ENCODE measurements at places on chromosomes 5 and 9.

DNA sequence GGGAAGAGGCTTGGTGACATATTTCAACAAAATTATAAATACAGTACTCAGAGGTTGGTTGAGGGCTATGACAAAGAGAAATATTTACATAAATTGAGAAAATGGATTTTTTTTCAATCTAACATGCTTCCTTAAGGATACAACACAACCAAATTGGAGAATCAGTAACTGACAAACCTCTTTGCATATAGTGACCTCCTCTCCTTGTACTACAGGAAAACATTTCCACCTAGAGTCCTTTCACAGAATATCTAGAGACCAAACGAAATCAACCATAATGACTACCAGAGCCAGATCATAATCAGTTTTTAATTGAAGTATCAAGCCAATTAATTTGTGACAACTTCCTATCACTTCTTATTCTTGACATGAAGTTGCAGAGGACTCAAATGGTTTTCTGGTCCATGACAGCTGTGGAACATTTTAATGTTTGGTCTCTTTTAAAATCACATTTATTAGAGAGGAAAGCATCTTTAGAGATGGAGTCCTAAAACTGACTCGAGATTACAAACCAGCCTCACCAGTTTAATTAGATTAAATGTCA lies 1636.5 kb upstream of the C9orf72 start:
- DNase-seq = no peak

DNA sequence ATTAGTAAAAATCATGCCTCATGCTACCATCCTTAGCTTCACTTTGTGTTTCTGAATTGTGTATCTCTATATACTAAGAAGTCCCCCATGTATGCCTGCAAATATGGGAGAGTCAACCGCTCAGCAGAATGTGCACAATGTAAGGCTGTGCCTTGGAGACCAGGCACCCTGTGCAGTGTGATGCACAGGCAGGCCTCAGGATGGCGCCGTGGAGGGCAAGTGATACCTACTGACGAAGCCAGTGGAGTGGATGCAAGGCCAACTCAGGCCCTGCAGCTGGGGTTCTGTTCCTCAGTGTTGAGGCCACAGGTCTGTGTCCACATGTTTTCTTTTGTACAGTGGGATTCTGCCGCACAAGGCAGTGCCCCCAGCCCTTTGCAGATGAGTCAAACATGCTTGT lies 28.4 kb downstream of the SYK start:
- no peak for DNase-seq

DNA sequence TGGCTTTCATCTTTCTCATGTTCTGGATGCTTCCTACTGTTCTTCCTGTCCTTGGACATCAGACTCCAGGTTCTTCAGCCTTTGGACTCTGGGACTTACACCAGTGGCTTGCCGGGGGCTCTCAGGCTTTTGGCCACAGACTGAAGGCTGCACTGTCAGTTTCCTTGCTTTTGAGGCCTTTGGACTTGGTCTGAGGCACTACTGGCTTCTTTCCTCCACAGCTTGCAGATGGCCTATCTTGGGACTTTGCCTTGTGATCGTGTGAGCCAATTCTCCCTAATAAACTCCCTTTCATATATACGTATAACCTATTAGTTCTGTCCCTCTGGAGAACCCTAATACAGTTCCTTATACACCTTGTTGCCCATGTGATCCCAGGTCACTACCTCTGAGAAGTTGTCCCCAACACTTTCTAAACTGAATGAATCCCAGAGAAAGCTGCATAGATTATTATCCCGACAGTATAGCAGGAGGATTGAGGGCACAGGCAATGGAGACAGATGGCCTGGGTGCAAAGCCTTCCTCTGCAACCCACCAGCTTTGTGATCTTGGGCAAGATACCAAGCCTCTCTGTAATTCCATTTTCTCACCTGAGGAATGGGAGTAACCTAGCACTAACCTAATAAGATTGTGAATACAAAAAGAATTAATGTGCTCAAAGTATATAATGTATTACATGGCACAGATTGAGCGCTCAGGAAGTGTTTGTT lies 449.6 kb upstream of the BRINP1 start:
- DNase-seq = no peak

- DNase-seq = no peak
Measured at GRCh38 chr9:35618325-35618727, at the start of gene CD72. TSS of gene CD72 (minus strand) at chr9:35618413. CDS start at chr9:35618303, 110 bp downstream.

DNA sequence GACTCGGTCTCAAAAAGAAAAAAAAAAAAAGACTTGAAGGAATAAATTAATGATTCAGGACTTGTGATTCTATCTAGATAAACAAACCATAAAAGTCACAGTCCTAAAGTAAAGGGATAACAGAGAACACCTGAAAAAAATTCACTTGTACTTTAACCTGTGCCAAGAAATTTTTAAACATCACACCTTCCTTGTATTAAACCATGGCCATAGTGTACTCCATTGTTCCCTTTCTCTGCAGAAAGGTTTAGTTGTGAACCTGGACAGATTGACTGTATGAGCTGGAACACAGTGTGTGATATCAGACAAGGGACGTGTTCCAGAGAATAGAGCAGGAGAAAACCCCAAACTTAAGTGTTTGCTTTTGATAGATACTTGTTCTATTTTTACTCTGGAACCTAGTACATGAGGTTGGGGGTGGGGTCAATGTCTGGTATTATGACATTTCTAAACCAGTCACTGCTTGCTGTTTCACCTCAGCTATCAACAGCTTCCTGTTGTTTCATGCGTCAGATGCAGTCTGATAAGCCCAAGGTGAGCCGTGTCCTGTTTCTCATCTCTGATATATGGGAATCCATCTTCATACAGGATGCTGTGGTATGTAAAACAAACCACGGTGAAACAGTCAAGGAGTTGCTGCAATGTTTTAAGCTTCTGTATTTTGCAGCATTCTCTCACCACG lies 62.5 kb upstream of the ITGA1 start:
- DNase-seq = peak; percentile 42

GRCh38 chr9:70480405-70480980 lies 66.0 kb upstream of the KLF9 start:
- no peak for DNase-seq

- DNase-seq = no peak
Measured at GRCh38 chr5:2797981-2798380, 46.5 kb upstream of the IRX2 start.

- DNase-seq = no peak
Measured at GRCh38 chr9:71737455-71737854, 30.9 kb downstream of the CEMIP2 start.

DNA sequence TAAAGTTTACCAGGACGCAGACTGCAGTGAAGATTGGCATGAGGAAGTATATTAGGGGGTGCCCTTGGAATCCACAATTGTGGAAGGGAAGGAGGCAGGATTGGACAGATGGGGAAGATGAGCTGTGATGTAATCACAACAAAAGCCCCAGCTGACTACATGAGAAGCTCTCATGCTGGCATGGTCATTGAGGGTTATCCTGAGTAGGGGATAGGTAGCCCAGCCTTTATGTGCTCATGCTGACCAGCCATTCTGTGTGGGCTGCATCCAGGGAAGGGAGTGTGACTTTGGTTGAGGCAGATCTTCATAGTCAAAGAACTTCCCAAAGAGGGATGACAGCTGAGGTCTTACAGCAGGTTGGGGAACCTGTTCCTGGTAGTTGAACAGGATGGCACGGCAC lies 52.0 kb upstream of the RANBP6 start:
- no peak for DNase-seq

GRCh38 chr5:141399555-141400258 lies 2.0 kb downstream of the PCDHGB5 start:
- no peak for DNase-seq

DNA sequence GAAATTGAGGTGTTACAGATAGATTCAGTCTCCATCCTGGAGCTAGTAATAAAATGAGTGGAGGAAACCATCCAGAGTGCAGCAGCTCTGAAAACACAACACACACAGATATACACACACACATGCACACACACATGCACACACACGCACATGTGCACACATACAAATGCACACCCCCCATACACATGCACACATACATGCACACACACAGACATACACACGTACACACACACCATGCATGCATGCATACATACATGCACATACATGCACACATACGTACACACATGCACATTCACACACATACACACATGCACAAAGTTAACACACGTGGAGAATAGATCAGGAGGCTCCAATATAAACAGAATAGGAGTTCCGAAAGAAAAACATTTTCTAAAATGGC lies 21.0 kb upstream of the OBP2B start:
- DNase-seq = no peak

GRCh38 chr5:134592141-134592746 lies 40.4 kb downstream of the SAR1B start:
- no peak for DNase-seq

- no peak for DNase-seq
Measured at GRCh38 chr5:170438581-170438980, 49.4 kb upstream of the KCNMB1 start.

DNA sequence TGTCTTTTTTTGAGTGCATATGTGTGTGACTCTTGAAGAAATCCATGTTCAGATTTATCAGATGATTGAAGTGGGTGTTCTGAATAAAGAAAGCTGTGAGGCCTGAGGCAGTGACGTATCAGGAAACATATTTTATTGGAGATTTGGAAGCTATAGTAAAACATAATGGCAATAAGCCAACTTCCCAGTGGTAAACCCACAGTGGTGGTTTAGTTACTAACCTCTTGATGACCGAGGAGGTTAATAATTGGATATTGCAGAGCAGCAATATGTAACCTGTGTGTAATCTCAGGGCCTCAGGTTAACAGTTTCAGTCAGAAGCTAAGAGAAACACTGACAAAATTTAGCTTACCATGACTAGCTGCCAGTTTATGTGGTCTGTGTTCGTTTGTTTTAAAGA lies 6.9 kb downstream of the RGMB start:
- DNase-seq = no peak

DNA sequence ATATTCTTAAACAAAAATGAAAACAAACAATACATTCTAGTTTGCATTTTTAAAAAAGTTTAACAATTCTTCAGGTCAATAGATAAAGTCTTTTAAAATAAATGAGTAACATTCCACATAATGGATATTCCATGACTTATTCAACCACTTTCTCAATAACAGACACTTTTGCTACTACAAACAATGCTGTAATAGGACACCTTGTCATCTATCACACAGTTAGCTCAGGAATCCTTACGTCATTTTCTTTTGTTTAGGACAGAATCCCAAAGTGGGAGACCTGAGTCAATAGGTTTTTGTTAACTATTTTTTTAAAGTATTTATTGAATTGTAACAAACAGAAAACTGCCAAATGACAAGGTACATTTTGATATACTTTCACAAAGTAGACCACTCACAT lies 72.5 kb downstream of the CEP120 start:
- no peak for DNase-seq

- no peak for DNase-seq
Measured at GRCh38 chr5:123124126-123124858, 35.3 kb downstream of the PRDM6 start.

DNA sequence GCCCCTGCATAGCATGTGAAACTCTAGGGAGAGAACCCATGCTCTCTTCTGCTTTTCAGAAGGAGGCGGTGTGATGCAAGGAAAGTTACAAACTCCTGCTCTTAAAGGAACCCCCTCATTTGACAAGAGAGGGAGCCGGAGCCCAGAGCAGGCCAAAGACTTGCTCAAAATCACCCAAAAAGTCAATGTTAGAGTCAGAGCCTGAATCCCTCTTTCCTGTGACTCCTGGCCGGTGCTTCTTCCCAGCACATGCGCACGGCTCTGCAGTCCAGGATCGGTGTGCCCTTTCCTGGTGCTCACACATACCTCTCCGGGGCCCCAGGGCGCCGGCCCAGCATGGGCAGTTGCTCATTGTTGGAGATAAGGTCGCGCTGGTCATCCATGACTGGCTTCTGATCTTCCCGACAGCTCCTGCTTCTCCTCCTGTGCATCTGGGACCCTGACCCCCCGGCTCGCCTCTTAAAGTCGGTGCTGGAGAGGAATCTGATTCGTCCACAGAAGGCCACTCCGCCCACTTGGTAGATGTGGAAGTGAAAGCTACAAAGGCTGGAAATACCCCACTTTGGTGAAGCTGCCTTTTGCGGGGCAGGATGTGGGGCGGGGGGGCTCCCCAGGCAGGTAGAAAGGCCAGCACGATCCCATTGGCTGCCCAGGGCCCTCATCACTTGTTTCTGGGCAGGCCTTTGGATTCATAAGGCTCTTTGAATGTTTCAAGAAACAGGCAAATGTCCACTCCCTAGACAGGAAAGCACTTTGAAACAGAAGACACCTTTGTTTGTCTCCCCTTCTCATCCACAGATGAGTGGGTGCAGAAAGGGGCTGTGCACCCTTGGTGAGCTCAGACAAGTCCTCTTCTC lies at the start of gene CD74:
TSS of gene CD74 (minus strand) at position 592 of the 857 bp plus-strand sequence. CDS start at position 431, 161 bp downstream.
- DNase-seq = peak; percentile 90

- DNase-seq = no peak
Measured at GRCh38 chr9:112544477-112544876, 57.9 kb downstream of the KIAA1958 start.

DNA sequence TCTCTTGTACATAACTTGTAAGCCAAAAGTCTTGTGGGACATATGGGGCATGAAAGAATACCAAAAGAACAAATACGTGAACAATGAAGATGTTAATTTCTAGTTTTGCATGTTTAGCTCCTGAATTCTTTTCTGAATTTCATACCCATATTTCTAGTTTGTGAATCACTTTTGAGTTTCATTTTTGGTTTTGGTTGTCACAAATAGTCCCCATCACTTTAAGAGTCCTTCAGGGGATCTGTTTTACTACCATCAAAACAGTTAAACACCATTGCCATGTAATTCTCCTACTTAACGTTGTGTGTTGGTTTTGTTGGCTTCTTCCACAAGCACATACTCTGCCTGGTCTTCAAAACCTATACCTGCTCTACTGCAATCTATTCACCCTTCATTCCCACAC lies 27.0 kb downstream of the VCAN start:
- DNase-seq = no peak

GRCh38 chr5:108917596-108917995 lies 169.9 kb downstream of the FER start:
- no peak for DNase-seq

- DNase-seq = no peak
Measured at GRCh38 chr5:84242286-84242685, 142.4 kb downstream of the EDIL3 start.

- DNase-seq = no peak
Measured at GRCh38 chr5:94505327-94506068, 112.9 kb downstream of the KIAA0825 start.

DNA sequence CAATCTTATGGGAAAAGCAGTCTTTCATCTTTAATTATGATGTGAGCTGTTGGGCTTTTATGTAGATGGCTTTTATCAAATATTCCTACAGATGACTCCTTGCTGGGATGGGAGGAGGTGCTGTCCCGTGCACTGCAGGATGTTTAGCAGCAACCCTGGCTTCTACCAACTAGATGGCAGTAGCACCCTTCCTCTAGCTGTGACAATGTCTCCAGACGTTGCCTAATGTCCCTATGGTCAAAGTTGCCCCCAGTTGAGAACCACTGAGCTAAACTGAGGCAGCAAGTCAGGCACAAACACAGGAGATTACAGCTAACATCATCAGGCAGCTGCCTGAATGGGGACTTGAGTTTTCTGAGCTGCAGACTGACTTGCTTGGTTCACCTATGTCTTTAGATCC lies 401.9 kb upstream of the PDE4D start:
- DNase-seq = no peak

GRCh38 chr9:126061575-126061974 lies 265.1 kb upstream of the MVB12B start:
- DNase-seq = no peak

- DNase-seq = no peak
Measured at GRCh38 chr5:54713923-54714581, 196.5 kb downstream of the SNX18 start.

All from T-helper 9 cell (primary cell).